Bronchus fibroblast of lung (primary cell): ENCODE measurements at places on chromosomes 6 and 20. TPM values are rescaled to one million over a fixed set of nuclear protein-coding genes. Genes with fewer than 3 reads are reported as not detected.

The TNNC2 gene
- 0.84 TPM in 1 of 2 replicates, not detected in the other for total RNA-seq

The PNLDC1 gene
- not detected in 2 replicates for total RNA-seq

The SMOC2 gene
- total RNA-seq: not detected in 2 replicates

The UBD gene
- not detected in 2 replicates for total RNA-seq

The DEFB132 gene
- not detected in 2 replicates for total RNA-seq

The WFDC5 gene
- total RNA-seq: not detected in 2 replicates

The BHLHE23 gene
- total RNA-seq: not detected in 2 replicates
